Sciatic nerve (tissue), 2 donors: ENCODE measurements at places on chromosomes 16 and 17.

GRCh38 chr17:71762526-71762925 is 358.3 kb upstream of the SOX9 start:
- DNase-seq: no peak

DNA sequence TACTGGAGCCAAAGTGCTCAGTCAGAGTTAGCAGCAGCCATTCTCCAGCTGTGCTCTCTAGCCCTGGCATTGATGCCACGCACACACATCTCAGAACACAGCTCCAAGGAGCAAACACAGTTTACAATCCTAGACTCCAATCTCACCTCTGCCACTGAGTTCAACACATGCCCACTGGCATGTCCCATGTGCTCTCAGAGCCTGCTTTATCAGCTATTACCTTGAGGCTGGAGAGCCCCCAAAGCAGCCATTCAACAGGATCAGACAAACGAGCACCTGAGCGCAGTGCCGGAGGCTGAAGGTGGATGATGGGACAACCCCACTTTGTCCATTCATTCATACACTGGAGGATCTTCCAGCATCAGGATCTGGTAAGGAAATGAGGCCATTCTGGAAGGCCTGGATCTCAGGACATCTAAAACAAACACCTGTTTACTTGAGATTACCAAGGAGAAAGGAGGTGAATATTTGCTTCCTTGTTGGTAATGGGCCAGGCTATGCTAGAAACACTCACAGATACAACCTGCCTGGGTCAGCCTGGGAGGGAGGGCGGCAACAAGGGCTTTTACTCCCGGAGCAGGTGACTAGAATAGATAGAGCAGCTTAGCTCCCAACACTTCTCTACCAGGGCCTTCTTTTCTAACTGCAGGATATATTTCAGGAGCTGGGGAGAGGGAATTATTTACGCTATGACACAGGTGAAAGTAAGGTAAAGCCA is 25.4 kb downstream of the RANBP10 start:
- DNase-seq: no peak

- DNase-seq: no peak
Measured at GRCh38 chr16:58366247-58367031, 25.8 kb upstream of the GINS3 start.

- no peak for DNase-seq
Measured at GRCh38 chr17:69769050-69769449, 306.0 kb upstream of the KCNJ16 start.

- no peak for DNase-seq
Measured at GRCh38 chr17:72572604-72573491, 452.0 kb downstream of the SOX9 start.

- no peak for DNase-seq
Measured at GRCh38 chr17:27551701-27552248, 79.2 kb upstream of the LGALS9 start.

DNA sequence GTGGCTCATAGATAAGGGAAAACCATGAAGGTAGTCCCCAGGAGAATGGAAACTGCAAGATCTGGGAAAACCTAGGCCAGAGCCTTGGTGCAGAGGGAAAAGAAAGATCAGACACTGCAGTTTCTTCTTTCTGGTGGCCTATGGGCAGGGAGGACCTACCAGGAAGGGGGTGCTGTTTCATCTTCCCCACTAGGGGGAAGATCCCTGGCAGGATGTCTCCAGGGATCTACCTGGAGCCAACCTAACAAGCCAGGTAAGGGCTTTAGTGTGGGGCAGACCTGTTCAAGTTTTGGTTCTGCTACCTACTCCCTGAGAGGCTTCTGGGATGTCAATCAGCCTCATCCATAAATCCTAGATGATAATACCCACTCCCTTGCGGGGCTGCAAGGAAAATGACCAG is 21.4 kb downstream of the TOM1L2 start:
- no peak for DNase-seq

DNA sequence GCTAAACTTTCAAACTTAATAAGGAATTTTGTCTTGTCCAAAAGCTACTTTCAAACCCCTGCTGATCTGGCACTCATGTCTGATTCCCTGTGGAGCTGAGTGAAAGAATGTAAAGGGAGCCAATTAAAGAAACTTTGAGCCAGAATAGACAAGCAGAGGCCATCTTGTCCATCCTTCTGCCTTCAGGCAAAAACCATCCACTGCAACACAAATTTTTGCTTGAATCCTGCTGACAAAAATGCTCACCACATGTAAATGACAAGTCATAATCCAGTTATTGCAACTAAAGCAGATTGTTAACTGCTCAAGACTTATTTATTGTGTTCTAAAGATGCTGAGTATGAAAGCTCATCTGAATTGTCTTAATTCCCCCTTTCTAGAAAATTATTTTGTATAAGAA is 124.0 kb upstream of the HLF start:
- no peak for DNase-seq

DNA sequence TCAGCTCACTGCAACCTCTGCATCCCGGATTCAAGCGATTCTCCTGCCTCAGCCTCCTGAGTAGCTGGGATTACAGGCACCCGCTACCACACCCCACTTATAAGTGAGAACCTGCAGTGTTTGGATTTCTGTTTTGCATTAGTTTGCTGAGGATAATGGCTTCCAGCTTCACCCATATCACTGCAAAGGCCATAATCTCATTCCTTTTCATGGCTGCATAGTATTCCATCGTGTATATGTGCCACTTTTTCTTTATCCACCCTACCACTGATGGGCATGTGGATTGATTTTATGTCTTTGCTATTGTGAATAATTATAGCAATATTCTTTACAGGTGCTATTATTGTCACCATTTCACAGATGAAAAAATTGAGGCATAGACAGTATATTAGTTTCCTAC is 301.0 kb upstream of the MAF start:
- no peak for DNase-seq

- DNase-seq: no peak
Measured at GRCh38 chr16:4909825-4910224, 27.1 kb downstream of the PPL start.

DNA sequence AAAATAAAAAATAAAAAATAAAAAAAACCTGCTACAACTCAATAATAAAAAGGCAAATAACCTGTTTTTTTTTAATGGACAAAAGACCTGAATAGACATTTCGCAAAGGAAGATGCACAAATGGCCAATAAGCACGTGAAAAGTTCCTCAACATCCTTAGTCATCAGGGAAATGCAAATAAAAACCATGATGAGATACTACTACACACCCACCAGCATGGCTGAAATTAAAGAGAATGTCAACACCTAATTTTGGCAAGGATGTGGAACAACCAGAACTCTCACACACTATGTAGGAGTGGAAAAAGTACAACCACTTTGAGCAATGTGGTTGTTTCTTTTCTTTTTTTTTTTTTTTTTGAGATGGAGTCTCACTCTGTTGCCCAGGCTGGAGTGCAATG is 24.6 kb downstream of the COG7 start:
- DNase-seq: no peak

DNA sequence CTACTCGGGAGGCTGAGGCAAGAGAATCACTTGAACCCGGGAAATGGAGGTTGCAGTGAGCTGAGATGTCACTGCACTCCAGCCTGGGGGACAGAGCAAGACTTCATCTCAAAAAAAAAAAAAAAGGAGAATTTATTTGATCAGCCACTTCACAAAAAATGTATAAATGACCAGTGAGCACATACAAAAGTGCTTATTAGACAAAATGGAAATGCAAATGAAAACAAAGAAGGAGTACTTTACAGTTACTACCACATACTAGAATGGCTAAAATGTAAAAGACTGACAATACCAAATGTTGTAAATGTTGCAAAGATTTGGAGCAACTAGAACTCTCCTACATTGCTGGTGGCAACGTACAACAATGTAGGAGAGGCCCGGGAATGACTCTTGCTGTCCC is 241.8 kb upstream of the SOX9 start:
- no peak for DNase-seq
